Fibroblast of skin of scalp (primary cell): ENCODE measurements at places on chromosomes 2 and 18.

- no peak for DNase-seq
Measured at GRCh38 chr18:26406854-26407517, 141.4 kb downstream of the KCTD1 start.

DNA sequence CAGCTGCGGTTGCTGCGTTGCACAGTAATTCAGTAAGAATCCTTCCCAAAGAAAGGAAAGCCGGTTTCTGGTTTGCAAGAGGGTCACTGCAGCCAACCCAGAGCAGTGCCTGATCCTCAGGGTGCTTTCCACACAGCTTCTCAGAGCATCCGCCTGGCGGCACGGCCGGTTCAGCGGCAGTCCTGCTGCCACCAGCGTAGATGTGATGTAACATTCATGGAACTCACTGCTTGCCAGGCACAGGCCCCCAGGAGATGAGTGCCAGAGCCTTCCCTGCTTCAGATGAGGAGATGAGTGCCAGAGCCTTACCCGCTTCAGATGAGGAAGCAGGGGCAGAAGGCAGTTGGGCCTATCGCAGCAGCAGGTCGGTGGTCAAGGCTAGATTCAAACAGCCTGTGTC lies 230.2 kb downstream of the GBX2 start:
- no peak for DNase-seq

- DNase-seq, result peak; percentile 96
Measured at GRCh38 chr2:223093436-223094241, 41.6 kb downstream of the KCNE4 start.

DNA sequence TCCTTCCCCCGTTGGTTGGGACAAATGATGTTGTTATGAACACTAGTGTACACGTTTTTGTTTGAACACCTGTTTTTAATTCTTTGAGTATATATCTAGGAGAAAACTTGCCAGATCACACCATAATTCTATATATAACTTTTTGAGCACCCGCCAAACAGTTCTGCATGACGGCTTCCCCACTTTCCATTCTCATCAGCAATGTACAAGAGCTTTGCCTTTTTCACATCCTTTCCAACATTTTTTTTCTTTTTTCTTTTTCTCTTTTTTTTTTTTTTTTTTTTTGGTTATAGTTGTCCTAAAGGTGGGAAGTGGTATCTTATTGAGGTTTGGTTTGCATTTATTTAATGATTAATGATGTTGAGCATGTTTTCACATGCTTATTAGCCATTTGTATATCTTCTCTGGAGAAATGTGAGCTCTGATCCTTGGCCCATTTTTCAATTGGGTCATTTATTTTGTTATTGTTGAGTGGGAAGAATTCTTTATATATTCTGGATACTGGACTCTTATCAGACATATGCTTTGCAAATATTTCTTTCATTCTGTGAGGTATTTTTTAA lies 86.9 kb upstream of the ZC3H15 start:
- DNase-seq, result no peak

DNA sequence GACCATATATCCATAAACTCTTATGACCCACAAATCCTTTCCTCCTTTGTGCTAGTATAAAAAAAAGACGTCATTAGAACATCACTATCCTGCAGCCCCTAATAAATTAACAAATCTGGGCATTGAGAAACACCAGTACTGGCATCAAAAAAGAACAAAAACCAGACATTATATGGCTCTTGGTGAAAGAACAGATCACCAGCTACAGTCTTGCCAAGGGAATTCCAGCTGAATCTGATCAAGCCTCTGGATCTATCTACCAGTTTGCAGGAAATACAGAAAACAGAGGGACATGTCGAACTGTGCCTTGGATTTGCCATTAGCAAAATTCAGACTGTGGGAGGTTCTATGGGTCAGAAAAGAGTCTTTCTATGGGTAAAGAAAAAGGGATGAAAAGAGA lies 93.7 kb upstream of the DDX18 start:
- no peak for DNase-seq

DNA sequence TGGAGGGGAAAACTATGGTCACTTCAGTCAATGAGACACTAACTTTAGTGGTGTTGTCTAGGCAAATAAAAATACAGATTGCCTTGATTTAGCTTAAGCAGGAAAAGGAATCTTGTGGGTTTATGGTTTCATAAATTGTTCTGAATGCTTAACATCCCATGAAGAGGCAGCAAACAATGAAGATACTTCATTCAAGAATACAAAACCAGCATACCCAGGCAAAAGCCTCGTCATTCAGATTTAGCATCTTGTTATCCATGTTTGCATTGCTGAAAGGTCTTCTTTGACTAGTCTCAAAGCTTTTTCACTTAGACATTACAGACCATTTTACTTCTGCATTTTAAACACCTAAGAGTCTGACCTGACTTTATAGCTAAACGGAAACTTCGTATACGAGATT lies 272.7 kb upstream of the FSHR start:
- no peak for DNase-seq

- no peak for DNase-seq
Measured at GRCh38 chr18:51192026-51192425, 5.5 kb downstream of the MEX3C start.

DNA sequence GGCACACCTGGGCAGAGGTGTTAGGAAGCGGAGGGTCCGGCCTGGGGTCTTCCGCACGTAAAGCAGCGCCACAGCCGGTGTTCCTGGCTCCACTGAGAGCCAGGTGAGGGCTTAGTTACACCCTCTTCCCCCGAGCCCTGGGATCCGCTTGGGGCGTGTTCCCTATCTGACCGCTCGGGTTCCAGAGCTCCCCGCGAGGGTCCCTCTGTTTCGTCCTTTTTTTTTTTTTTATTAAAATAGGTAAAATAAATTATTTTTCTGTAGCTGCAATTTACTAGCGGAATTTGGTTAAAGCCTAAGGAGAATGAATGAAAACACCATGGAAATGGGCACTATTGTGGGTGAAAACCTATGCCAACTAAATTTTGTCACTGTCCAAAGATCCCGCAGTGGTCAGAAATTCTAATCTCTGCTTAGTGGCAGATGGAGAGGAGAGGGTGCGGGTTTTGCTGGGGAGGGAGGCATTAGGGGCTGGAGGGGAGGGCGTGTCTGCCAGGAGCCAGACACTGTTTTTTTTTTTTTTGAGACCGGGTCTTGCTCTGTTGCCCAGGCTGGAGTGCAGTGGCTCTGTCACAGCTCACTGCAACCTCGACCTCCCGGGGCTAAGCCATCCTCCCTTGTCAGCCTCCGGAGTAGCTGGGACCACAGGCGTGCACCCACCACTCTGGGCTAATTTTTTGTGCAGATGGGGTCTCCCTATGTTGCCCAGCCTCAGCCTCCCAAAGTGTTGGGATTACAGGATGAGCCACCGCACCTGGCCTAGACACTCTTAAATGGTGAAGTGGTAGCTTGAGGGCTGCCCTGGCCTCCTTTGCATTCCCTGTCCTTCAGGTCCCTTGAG lies 834 bp downstream of the PDCL3 start:
- DNase-seq, result no peak

DNA sequence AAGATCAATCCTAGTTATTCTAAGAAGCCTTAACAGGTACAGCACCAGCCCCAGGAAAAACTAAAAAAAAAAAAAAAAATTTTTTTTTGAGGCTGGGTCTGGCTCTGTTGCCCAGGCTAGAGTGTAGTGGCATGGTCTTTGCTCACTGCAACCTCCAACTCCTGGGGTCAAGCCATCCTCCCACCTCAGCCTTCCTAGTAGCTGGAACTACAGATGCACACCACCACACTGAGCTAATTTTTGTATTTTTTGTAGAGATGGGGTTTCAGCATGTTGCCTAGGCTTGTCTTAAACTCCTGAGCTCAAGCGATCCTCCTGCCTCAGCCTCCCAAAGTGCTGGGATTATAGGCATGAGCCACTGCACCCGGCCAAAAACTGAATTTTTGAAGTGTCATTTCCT lies 10.3 kb upstream of the ALPK2 start:
- DNase-seq, result no peak

- DNase-seq, result peak; percentile 41
Measured at GRCh38 chr2:166375736-166376487, at the start of gene SCN9A. TSS of gene SCN9A (minus strand) at chr2:166375944. CDS start at chr2:166311756, 64,188 bp downstream.

DNA sequence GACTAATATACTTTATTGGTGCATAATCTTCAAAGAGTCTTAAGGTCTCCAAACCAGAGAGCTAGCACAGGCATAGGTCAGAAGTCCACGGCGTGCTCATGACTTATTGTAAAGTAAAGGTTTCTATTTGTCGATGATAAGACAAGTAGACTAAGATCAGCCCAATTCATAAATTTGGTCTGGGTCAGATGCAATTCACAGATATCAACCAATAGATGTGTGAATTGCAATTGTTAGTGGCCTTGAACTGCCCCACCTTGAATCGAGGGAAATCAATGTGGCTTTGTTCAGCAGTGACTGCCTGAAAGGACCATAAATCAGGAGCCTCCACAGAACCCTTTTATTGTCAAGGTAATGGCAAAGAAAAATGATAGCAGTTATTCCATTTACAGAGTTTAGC lies 39.1 kb upstream of the CPS1 start:
- DNase-seq, result no peak

DNA sequence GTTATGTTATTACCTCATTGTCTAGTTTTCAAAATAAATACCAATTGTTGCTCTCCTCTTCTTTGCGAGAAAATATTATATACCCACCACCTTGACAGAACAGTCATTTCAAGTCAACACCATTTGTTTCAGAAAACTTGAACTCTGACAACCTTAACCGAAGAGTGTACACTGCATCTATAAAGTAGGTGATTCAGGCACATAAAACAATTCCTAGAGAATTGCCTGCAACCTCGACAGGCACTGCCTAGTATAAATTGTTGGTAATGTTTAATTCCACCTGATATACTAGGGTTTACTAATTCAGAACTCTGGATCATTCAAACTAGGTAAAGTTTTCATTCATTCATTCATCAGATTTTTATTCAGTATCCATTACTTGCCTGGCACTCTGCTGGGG lies 121.8 kb downstream of the AKAIN1 start:
- no peak for DNase-seq

GRCh38 chr2:132374151-132374550 lies 42.5 kb upstream of the GPR39 start:
- no peak for DNase-seq

DNA sequence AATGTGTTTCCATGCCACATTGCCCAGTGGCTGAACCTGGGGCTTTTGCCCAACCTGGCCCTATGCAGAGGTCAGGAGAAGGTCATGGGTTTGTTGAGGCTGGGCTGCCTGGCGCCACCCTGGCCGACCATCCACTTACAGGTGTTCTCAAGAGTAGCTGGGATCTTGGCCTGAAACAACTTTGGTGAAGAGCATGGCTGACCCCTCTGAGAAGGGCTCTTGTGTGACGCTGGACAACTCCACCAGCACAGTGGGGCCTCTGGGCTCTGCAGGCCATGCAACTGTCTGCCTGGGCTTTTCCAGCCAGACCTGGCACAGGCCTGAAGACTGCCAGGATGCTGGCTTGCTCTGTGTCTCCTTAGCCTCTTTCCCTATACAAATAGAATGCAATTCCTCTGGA lies 76.4 kb upstream of the ZNG1B start:
- DNase-seq, result no peak

DNA sequence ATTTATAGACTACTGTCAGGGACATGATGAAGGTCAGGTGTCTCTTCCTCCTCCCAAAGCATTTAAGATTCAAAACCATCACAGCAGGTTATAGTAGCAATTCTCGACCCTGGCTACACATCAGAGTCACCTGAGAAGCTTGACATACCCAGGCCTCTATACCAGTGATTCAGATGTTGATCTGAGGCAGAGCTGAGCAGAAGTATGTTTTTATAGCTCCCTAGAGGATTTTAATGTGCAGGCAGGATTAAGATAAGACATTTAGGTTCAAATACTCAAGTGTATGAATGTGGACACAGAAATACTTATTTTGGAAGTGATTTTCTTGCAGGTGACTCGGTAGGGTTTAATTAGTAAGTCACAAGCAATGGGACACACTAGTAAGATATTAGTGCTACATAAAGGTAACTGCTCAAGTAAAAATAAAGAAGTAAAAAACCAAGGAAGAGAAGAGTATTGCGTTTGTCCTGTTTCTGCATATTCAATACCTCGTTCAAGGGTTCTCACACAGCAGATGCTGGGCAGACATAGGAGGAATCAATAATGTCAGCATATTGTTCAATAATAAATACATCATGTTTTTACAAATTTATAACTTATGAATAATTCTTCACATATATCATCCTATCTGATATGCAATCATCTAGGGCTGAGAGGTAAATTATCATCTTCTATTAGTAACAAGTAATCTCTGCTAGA lies 7.0 kb downstream of the GCFC2 start:
- DNase-seq, result no peak

DNA sequence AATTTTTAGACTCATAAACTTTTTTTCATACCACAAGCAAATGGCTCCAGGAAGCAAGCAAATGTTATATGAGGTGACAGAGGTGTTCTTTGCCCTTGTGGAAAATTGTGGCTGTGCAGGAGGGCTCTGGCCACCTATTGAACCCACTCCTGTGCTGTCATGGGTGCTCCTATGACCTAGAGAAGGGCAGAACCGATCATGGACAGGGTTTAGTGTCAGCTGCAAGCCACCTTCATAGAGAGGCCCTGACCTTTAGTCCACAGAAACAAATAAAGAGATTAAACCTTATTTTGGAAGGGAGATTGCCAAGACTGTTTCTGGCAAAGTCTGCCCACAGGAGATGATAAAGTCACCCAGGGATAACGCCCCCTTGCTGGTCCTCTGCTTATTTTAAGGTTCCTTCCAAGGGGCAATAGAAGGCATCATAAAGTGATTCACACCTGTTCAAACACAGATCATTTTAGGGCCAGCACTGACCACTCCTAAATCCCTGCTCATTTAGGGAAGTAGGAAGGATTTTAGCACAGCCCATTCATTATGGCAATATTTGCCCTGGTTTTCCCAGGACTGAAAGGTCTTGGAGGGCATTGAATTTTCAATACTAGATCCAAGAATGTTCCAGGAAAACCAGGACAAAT lies 26.1 kb upstream of the STAT4 start:
- DNase-seq, result no peak

GRCh38 chr18:41992066-41992465 lies 37.0 kb downstream of the PIK3C3 start:
- DNase-seq, result peak; percentile 27

- DNase-seq, result peak; percentile 33
Measured at GRCh38 chr18:79400091-79400590, 4.4 kb downstream of the NFATC1 start.

DNA sequence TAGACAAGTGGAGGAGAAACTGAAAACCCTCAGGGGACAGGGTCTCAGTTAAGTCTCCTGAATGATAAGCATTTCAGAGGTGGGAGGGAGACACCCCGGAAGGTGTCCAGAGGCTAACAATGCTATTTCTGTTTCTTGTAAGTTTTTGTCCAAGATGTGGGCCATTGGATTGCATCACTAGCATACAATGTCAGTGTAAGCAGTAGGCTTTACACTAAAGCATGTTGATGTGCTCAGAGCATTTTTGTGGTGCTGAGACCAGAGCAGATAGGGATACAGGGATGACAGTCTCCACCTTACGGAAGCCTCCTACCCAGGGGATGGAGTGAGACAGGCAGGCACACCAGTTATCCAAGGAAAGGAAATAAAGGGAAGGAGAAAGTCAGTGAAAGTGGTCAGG lies 2.2 kb upstream of the IL1R1 start:
- DNase-seq, result peak; percentile 56

GRCh38 chr2:25098056-25098455 lies 56.2 kb downstream of the EFR3B start:
- DNase-seq, result no peak

- no peak for DNase-seq
Measured at GRCh38 chr2:1518867-1519530, 105.7 kb downstream of the TPO start.
